ENCODE measurements at places on chromosomes 3 and 15.

- no peak overlapping the region for H3K4me3 ChIP-seq
- no peak overlapping the region for H3K27ac ChIP-seq
- no peaks in the 10 kb centered on the region for H3K27me3 ChIP-seq
- no peaks in the 10 kb centered on the region for H3K36me3 ChIP-seq
- no peak for DNase-seq
These were observed 81.8 kb upstream of the MRPS22 start for GRCh38 chr3:139261754-139262586.

DNA sequence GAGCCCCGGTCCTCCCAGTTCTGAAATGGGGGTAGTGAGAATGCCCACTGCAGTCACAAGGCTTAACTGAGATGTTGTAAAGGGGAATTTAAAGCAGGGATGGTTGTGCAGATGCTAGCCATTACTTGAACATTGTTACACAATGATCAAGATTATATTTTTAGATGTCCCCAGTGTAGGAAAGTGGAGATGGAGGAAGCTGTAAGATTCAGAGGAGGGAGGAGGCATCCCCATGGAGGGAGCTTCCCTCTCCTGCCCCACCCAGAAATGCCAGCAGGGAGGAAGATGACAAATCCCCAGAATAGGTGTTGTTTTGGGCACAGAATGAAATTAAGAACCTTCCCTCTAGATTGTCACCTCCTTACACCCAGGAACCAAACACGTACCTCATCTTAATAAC is 46.1 kb downstream of the EFCAB12 start:
- no peak overlapping the region for H3K4me3 ChIP-seq
- no peaks in the 10 kb centered on the region for H3K36me3 ChIP-seq
- H3K27me3 ChIP-seq: no peaks in the 10 kb centered on the region
- H3K4me1 ChIP-seq: peaks cover 2% of the 10 kb centered on the region

GRCh38 chr3:49025793-49026520 is 3.2 kb downstream of the IMPDH2 start:
- H3K27ac ChIP-seq: no peak overlapping the region
- 0 out of 2 replicates have a peak, but pooled peaks cover 2% of the 10 kb centered on the region for H3K4me1 ChIP-seq
- H3K27me3 ChIP-seq: no peaks in the 10 kb centered on the region
- H3K36me3 ChIP-seq: peaks cover 31% of the 10 kb centered on the region
- no peak overlapping the region for H3K4me3 ChIP-seq
- no peak for DNase-seq

GRCh38 chr15:98395974-98396610 is 252.2 kb upstream of the IGF1R start:
- H3K36me3 ChIP-seq: no peaks in the 10 kb centered on the region
- no peaks in the 10 kb centered on the region for H3K27me3 ChIP-seq
- no peak for DNase-seq
- H3K4me3 ChIP-seq: no peak overlapping the region
- no peak overlapping the region for H3K27ac ChIP-seq

- no peak for DNase-seq
- no peak overlapping the region for H3K4me3 ChIP-seq
- no peaks in the 10 kb centered on the region for H3K27me3 ChIP-seq
- H3K4me1 ChIP-seq: no peaks in the 10 kb centered on the region
- no peaks in the 10 kb centered on the region for H3K36me3 ChIP-seq
- no peak overlapping the region for H3K27ac ChIP-seq
These were observed 75.3 kb downstream of the NCEH1 start for GRCh38 chr3:172635588-172635987.

DNA sequence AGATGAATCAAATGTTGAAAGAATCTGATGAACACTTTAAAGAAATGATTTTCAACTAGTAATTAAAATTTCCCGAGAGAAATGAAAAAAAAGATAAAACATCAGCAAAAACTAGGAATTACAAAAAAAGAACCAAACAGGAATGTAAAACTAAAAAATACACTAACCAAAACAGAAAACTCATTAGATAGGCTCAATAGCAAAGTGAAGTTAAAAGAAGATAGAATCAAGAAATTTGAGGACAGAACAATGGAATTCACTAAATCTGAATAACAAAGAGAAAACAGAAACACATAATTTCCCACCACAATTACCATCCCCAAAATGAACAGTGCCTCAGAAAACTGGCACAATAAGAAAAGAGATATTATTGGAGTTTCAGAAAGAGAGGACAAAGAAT is 290.1 kb upstream of the CNTN4 start:
- H3K4me3 ChIP-seq: no peak overlapping the region
- H3K36me3 ChIP-seq: no peaks in the 10 kb centered on the region
- H3K27ac ChIP-seq: no peak overlapping the region
- H3K4me1 ChIP-seq: no peaks in the 10 kb centered on the region
- no peak for DNase-seq

- H3K4me3 ChIP-seq: no peak overlapping the region
- H3K27me3 ChIP-seq: no peaks in the 10 kb centered on the region
- no peaks in the 10 kb centered on the region for H3K4me1 ChIP-seq
- no peaks in the 10 kb centered on the region for H3K36me3 ChIP-seq
These were observed 253.5 kb downstream of the CDIN1 start for GRCh38 chr15:36832774-36833463.

DNA sequence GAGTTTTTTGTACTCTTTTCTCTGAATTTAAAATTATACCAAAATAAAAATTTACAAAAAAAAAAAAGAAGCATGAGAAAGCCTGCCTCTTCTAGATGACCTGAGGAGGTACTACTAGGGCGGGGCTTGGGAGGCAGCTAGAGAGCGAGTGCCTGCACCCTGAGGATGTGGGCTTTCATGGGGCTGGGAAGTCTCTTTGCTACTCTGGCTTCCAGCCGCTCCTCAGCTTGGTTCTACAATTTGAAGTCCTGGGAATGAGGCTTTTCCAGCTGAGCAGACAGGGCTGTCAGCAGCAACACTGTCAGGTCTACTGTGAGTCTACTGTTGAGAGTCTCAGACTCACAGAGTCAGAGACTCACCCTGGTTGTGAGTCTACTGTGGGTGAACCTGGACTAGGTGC is 8.2 kb upstream of the PSTPIP1 start:
- H3K4me1 ChIP-seq: no peaks in the 10 kb centered on the region
- H3K4me3 ChIP-seq: no peak overlapping the region
- DNase-seq: no peak
- H3K27me3 ChIP-seq: no peaks in the 10 kb centered on the region
- no peak overlapping the region for H3K27ac ChIP-seq

All from iPS DF 6.9 (cell line).